ENCODE measurements at places on chromosomes 13 and 19.
A peak's percentile ranks its signal among the peaks of the same experiment; 100 is the strongest.

- DNase-seq = no peak
Observed at GRCh38 chr13:20369886-20370361, 137.8 kb upstream of the GJB6 start.

DNA sequence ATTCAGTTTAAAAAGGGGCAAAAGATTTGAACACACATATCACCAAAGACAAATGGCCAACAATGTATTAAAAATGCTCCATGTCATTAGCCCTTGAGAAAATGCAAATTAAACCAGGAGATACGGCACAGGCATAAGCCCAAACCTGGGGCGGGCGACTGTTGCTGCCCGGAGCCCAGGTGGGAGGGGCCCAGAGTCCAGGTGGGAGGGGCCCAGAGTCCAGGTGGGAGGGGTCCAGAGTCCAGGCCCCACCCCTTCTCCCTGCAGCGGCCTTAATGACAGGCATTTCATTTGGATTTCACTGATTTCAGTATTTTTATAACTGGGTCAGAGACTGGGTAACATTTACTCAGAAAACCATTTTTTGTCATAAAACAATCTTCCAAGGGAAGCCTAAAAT lies 78.2 kb downstream of the RASA3 start:
- DNase-seq = no peak

DNA sequence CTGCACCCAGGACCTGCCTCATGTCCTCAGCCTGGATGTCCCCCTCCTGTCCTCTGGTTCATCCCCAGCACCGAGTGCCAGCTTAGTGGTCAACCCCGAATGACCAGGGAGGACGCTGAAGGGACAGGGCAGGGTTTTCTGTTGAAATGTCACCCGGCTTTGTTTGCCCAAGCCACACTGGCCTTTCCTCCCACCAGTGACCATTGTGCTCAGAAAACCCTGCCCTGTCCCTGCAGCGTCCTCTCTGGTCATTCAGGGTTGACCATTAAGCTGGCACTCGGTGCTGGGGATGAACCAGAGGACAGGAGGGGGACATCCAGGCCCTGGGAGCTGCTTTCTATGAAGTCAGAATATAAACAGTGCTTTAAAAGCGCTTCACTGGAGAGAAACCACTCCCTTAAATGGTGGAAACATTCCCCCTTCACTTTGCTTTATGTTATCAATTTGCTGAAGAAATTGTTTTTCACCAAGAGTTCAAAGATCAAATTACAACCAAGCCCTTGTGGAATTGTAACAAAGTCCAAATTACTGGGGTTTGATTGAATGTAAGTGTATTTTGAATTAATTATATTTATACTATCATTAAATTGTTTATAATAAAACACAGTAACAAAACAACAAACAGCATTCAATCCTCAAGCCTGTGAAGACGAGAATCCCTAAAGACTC lies 21.4 kb downstream of the CARS2 start:
- DNase-seq = no peak

GRCh38 chr13:79549355-79550106 lies 68.6 kb downstream of the NDFIP2 start:
- DNase-seq = no peak

GRCh38 chr19:16902545-16902944 lies 13.7 kb downstream of the F2RL3 start:
- DNase-seq = no peak

DNA sequence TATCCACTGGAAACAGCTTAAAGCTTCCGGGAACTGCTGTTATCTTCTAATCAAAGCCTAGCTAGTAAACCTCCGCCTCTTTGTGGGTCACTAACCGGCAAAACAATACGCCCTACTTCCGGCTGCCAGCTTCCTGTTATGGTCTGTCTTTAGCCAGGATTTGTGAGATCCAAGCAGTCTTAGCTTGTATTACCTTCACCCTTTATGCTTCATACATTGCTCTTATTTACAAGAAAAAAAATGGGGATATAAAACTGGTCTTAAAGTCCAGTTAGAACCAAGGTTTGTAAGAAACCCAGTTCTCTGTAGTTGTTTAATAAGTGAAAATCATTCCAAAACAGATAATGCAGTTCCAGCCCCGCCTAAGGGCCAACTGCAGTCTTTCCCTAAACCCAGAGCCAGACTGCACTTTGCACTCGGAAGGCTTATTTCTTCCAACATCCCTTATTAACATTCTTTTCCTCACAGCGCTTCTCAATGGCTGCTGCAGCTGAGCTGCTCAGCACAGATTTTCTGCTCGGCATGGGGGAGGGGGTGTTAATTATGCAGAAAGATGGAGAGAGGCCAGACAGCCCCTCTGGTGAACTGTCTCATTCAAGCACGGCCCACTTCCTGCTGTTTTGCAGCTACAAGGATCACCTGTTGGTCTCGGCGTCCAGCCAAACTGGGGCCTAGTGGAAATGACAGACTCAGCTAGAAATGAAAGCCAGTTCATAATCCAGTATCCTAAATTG lies 368.4 kb downstream of the KLF12 start:
- no peak for DNase-seq

DNA sequence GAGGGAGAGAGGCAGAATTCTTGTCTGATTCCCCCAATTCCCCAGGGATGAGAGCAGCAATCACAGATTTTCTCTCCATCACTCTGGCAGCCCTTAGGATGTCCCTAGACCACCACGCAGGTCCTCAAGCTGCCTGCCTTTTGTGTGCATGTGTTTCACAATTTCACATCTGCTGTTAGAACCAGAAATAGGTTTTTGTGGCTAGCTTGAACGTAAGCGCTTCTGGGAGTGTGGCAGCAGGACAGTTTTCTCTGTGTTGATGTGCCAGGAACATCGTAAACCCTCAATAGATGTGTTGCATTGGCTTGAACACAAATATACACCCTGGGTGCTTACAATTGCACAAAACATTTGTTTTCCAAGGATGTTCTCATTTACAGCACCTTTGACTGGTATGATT lies 78.8 kb upstream of the TMTC4 start:
- no peak for DNase-seq

DNA sequence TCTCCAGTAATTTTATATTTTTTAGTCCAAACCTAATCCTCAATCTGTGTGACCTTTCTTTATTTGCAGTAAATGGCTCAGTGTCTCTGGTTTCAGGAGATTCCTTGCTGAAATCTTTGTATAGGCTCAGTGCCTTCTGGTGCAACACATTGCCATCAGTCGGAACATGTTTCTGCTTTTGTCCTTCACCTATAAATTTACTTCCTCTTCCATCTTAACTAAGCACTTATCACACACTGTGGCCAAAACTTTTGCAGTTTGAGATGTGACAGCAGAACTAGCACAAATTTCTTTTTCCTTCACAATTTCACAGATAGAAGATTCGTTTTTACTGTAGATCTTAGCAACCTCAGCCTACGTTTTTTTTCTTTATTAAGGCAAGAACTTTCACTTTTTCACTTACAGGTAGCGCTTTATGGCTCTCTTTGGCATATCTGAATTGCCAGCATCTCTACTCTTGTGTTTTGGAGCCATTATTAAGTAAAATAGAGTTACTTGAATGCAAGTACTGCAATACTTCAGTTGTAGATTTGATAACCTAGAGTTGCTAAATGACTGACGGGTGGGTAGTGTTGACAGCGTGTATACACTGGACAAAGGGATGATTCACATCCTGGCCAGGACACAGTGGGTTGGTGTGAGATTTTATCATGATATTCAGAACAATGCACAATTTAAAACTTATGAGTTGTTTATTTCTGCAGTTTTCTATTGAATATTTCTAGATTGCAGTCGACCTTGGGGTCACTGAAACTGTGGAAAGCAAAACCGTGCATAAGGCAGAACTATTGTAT lies 44.3 kb downstream of the NDFIP2 start:
- no peak for DNase-seq

DNA sequence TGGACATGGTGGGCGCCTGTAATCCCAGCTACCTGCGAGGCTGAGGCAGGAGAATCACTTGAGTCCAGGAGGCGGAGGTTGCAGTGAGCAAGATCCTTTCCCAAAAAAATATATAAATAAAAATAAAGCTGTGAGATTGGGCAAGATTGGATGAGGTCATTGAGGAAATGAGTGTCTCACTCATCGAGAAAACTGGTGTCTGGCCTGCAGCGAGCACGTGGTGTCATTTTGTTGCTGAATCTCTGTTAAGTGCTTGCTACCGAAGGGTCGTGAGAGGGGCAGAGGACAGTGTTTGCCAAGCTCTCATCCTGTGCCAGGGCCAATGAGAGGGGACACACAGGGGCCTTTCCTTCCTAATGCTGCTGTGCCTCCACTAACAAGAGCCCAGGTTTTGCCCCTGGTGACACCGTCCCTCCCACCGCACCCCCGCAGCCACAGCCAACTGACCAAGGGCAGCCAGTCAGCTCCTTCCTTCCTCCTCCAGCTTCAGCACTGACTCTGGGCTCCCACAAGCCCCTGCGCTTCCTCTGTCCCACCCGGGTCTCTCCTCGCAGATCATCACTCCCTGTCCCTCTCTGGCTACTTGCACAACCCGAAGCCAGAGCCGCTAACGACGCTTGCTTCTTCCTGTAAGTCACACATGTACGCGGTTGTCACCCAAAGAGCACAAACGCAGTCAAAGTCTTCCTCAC lies 3.2 kb downstream of the POLD1 start:
- no peak for DNase-seq

DNA sequence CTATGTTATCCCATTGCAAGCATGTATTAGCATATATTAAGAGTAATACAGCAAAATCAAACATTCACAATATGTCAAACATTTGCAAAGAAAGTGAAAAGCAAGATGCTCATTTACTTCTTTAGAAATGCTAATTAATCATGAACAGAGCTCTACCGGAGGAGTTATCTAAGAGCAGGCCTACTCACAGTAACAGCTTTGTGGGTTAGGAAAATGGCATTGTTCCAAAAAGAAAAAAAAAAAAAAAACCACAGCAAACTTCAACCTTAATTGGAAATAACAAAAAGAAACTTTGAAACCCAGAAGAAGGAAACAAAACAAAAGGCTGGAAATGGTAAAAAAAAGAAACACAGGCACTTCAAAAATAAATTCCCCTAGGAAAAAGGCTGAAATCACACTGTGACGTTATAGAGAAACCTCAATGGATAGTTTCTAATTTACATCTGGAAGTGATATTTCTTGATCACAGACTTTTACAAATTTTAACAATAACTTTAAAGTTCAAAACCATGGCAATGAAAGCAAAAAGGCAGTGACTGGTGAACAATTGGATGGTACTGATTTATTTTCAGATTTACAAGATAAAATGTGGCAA lies 1236.8 kb upstream of the SPRY2 start:
- DNase-seq = no peak

DNA sequence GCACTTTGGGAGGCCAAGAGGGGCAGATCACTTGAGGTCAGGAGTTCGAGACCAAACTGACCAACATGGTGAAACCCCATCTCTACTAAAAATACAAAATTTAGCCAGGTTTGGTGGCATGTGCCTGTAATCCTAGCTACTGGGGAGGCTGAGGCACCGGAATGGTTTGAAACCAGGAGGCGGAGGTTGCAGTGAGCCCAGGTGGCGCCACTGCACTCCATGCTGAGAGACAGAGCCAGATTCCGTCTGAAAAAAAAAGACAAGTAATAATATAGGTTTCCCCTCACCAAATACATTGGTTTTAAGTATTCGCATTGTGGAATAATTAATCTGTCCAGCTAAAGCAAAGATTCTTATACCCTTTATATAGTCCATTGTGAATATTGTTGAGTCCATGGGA lies 1544.6 kb downstream of the OLFM4 start:
- DNase-seq = no peak

DNA sequence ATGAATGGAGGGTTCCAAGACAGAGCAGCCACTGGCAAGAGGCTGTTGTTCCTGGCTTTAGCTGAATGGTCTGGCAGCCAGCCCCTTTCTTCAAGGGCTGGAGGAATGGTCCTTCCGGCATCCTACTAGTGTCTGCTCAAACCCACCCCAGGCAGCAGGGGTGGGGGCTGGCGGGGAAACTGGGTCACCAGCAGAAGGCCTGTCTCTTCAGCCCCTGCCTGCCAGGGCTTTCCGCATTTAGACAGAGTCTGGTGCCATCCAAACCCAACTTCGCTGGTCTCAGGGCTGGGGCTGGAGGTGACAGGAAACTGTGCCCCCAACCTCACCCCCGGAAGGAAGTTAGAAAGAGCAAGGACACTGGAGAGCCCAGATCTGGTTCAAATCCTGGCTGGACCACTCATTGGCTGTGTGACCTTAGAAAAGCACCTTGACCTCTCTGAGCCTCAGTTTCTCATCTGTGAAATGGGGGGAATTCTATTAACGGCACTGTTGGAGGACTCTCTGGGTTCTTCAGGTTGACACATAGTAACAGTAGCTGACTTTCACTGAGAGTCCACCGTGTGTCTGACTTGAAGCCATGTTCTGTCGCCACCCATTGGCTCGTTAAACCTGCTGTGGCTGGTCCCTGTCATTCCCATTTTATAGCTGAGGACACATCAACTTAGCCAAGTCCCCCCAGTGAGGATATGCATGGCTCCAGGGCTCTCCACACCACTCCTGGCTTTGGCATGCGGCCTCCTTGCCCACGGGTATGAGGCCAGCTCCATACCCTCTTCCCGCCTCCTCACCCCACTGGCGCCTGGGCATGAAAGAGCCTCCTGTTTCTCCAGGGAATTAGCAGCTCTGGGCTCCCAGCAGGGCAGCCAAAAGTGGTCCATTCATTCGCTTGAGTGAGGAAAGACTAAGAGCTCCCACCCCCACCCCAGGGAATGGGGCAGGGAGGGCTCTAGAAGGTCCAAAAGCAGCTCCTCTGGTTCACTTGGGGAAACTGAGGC lies 2.5 kb upstream of the NR2C2AP start:
- DNase-seq = no peak

DNA sequence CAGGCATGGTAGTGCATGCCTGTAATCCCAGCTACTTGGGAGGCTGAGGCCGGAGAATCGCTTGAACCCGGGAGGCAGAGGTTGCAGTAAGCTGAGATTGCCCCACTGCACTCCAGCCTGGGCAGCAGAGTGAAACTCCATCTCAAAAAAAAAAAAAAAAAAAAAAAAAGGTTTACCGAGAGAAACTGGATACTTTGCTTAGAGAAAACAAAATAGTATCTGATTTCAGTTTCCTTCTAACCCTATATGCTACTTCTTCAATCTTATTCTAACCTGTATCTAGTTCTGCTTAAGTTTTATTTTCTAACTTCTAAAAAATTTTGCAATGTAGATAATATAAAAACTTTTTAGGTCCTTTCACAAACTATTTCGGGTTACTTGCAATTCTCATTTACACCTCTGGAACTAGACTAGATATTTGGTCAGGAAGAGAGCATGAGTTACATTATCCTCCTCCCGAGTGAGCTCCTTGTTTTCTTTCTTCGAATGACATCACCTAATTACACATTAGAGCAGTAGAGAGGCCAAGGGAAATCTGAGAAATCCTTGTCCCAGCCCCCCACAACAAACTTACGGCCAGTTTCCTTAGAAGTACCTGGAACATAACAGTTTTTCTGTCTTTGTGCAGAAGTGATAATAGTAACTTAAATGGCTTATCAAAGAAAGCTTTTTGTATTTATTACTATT lies 128.9 kb downstream of the B3GLCT start:
- DNase-seq = no peak

GRCh38 chr19:8001995-8002849 lies 3.2 kb downstream of the ELAVL1 start:
- peak; percentile 90 for DNase-seq

DNA sequence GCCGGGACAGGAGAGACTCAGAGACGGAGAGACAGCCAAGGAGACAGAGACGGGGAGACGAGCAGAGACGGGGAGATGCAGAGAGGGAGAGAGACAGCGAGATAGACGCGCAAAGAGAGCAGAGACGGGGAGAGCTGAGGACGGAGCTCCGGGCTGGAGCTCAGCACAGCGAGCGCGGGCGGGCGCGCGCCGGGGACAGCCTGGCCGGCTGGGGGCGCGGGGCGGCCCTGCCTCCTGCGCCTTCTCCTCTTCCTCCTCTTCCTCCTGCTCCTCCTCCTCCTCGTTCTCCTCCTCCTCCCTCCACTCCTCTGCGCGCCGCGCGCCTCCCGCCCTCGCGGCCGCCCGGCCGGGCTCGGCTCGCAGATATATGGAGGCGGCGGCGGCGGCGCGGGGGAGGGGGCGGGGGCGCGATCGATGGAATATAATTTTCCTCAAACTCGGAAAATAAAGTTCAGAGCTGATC lies at the start of gene ERFL:
Gene ERFL, minus strand, starts transcription at position 229 of the 463 bp plus-strand sequence. CDS start 15,530 bp downstream, outside the sequence.
- peak; percentile 30 for DNase-seq

Data from AG08395 (cell line).